ENCODE measurements at places on chromosomes 1 and 21.

GRCh38 chr1:230892018-230892491 is 23.7 kb upstream of the C1orf198 start:
- no peak for DNase-seq

GRCh38 chr1:24856787-24857506 is 73.1 kb downstream of the RUNX3 start:
- DNase-seq: no peak

DNA sequence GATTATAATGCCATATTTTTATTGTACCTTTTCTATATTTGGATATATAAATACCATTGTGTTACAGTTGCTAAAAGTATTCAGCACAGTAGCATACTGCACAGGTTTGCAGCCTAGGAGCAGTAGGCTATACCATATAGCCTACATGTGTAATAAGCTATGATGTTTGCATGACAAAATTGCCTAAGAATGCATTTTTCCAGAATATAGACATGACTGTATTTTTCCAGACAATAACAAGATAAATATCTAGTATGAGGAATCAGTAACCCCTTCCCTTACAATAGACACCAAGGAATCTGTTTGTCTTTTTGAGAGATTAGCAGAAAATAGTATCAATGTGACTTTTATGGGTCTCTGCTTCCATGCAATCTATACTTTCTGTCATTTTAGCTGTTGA is 228.6 kb downstream of the GRIK1 start:
- no peak for DNase-seq

DNA sequence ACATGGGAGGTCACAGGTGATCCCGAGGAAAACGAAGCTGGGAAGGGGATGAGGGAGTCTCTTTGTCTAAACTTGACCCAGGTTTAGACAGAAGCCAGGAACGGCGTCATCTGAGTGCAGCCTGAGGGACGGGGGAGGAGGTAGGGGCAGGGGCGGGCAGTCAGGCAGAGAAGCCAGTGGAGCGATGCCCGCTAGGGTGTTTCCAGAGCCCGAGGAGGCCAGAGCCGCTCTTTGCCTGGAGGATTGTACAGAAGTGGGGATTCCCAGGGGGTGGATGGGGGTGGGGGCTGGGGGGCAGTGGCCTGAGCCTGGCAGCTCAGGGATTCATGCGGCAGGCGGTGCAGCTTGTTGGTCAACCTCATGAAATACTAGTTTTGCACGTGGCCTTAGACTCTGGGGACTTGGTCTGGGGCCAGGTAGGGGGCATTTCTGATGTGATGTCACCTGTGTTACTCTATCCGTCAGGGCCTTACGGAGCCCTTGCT is 58.4 kb downstream of the VPS26C start:
- no peak for DNase-seq

GRCh38 chr1:116489231-116489697 is 81.6 kb downstream of the CD58 start:
- no peak for DNase-seq

GRCh38 chr21:29299916-29300806 is 1.4 kb downstream of the BACH1 start:
- peak; percentile 36 for DNase-seq

- no peak for DNase-seq
These were observed 23.4 kb upstream of the POU2F1 start for GRCh38 chr1:167197236-167197635.

DNA sequence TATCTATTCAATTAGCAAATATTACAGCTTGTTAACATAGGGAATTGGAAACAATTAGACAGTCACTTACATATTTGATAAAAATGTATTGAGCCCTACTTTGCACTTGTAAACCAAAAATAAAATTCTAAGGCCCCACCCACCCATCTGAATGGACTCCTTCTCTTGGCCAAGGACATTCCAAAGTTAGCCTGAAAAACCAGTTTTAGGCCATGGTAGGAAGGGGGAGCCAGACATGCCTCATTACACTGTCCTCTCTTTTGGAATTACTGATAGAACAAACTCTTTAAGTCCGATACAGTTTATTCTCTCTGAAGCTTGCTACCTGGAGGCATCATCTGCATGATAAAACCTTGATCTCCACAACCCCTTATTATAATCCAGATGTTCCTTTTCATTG is 28.0 kb upstream of the TSPAN2 start:
- DNase-seq: no peak

- no peak for DNase-seq
These were observed 235.2 kb upstream of the RAB4A start for GRCh38 chr1:229035748-229036082.

DNA sequence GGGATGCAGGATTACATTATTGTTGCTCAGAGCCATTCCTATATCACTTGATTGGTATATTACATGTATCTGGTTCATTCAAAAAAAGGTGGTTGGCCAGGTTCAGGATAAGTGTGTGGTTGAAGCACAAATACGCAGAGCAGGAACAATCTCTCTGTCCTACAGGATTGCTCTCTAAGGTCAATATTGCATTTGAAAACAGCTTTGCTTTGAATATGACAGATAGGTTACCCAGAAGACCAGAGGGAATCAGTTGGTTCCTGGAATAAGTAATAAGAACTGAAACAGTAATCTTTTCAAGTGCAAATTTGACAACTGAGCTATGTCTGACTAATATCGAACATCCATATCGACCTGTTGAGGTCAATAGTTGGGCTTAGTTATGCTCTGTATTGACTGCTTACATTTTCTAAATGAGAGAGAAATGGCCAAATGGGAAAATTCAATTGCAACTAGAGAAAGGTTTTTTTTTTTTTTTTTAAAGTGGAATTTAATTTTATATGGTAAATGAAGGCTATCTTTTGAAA is 176.8 kb downstream of the ATP6V1G3 start:
- no peak for DNase-seq

- no peak for DNase-seq
These were observed 5.2 kb upstream of the TNNI1 start for GRCh38 chr1:201426479-201427310.

DNA sequence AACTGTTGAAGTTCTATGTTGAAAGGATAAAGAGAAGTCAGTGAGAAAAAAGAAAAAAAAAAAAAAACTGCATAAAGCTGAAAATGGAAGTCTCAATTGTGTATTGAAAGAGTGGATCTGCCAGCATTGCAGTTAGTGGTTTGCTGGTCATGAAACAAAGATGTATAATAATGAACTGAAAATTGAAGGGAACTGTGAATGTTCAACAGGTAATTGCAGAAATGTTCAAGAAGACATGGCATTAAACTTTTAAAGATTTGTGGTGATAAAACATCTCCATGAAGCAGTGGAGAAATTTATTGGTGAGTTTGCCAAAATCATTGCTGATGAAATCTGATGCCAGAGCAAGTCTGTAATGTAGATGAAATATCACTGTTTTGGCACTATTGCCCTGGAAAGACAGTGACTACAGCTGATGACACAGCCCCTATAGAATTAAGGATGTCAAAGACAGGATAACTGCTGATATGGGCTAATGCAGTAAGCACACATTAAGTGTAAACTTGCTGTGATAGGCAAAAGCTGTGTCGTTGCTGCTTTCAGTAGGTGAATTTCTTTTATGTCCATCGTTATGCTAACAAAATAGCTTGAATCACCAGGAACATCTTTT is 71.0 kb downstream of the RD3 start:
- no peak for DNase-seq

- DNase-seq: no peak
These were observed 15.3 kb upstream of the PLA2G4A start for GRCh38 chr1:186813420-186813819.

DNA sequence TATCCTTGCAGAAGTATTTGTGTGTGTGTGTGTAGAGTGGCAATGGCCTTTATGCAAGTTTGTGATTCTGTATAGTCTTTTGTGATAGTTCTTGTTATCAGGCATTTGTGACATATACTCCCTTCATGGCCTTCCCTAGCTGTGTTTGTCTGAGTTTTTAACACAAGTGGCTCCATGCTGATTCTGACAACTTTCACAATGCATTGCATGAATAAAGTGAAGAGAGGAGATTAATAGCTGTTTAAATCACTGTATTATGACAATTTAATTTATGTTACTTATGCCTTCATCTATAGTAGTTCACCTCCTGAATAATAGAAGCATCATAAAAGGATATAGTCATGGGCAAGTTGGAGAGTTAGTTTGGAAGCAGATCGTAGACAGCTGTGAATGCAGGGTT is 17.2 kb upstream of the MCOLN3 start:
- DNase-seq: no peak

- no peak for DNase-seq
These were observed 53.7 kb downstream of the KCNJ6 start for GRCh38 chr21:37862536-37862935.

DNA sequence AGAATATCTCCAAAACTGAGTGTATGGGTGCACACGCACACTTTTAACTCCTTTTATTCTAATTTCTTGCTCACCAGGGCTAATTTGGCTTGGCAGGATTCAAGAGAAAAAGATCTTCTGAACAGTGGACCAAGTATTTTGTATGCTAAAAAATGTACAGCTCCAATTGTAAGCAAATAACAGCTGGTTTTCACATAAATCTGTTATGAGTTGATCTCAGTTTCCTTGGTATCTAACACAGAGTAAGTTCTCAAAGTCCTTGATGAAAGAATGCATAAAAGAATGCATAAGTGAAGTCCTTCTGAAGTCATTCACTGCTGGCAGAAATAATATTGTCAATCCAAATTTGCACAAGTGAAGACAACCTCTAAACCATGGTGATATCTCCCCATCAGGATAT is 213.0 kb downstream of the OMA1 start:
- DNase-seq: no peak

DNA sequence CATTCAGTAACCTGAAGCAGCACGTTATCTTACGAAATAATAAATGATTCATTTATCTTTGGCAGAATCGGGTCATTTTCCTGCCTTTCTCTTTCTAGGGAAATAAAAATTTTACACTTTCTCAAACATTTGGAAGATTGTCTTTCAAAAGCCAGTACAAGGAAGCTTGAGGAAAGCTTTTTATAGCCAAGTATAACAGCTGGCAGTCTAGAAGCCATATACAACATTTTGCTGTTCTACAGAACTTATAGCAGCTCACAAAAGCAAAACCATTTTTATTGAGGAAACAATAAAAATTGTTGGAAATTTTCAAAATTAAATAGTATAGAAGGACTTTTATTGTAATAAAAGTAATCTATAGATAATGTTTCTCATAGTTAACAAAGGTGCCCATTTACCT is 448.6 kb downstream of the SMYD3 start:
- DNase-seq: no peak

DNA sequence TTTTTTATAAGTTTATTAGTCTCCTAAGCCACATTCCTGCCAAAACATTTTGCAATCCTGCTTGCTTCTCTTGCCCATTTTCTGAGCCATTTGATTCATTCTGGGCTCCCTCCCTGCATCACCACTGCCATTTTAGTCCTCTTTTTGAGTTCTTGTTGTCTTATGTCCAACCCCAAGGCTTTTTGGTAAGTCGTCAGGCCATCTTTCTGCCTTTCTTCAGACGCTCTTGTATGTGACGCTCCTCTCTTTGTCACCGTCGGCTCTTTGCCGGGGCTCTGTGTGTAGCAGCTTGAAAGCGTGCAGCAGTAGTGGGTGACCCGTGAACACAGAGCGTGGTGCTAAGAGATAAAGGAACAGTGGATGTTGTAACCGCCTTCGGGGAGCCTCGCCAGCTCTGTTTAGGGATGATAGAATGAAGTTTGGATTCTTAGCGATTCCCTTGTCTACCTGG is 14.6 kb downstream of the HUNK start:
- DNase-seq: no peak

- DNase-seq: no peak
These were observed 23.0 kb upstream of the PRSS38 start for GRCh38 chr1:227792216-227793078.

DNA sequence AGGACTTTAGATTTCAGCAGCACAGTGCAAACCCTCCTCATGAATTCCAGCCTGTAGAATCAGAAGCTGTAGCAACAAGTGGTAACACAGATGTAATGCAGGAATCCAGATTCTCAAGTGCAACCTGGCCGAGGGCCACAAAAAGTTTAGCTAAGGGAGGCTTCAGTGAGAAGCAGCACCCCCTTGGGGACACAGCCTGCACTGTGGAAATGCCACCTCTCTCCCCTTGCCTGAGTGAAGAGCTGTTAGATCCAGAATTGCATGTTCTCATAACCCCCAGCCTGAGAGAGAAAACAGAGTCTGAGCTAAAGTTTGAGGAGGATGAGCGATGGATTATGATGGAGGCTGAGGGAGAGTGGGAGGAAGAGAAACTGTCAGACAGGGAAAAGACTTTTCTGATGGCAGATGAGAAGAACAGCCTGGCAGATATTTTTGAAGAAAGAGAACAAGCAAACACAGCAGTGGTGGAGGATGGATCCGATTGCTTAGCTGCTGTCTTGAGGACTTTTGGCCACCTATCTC is 80.5 kb upstream of the BMP8A start:
- DNase-seq: peak; percentile 50

GRCh38 chr21:34743831-34744230 is 75.0 kb downstream of the CLIC6 start:
- DNase-seq: no peak

- DNase-seq: no peak
These were observed 112.4 kb downstream of the TBX19 start for GRCh38 chr1:168392958-168393549.

- no peak for DNase-seq
These were observed 18.1 kb downstream of the KMO start for GRCh38 chr1:241550318-241550717.

DNA sequence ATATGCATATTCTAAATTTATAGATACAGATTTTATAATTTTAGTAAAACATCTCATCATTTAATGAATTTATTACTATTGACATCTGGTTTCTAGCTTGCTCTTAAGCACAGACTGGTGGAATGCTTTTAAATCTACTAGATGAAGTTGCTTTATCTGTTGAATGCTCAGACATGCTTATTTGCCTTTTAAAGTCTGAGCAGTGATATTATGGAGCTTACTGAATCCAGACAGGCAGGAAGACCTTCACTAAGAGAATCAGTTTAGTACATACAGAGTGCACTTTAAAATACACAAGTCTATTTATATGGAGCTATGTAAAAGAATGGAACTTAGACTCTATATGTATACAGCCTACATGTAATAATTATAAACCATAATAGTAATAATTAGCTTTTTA is 16.6 kb downstream of the SDCCAG8 start:
- DNase-seq: no peak

DNA sequence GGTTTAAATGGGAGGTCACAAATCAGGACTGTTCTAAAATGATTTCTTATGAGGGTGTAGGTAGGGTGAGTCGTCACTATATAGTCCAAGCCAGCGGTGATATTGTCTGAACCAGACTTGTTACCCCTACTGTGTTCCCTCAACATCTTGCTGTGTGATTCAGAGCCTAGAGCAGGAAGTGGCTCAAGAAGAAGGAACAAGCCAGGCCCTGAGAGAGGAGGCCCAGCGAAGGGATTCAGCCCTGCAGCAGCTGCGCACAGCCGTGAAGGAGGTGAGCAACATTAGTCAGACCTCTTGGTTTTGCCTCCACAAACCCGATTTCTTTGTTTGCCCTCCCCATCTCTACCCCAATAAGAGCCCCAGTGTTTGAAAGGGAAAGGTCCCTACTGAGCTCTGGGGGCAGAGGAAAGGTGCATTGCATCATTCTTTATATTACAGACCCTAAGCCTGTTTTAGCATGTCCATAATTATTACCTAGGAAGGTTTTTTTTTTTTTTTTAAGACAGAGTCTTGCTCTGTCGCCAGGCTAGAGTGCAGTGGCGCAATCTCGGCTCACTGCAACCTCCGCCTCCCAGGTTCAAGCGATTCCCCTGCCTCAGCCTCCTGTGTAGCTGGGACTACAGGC is 5.0 kb upstream of the SH3BGRL3 start:
- DNase-seq: no peak

GRCh38 chr1:16212251-16212961 is at the start of gene ARHGEF19:
Gene ARHGEF19, minus strand, starts transcription at chr1:16212652. Its CDS starts 3,598 bp downstream, at chr1:16209054.
- no peak for DNase-seq

Measured in stimulated activated CD4-positive, alpha-beta T cell treated with anti-CD3 and anti-CD28 coated beads, Interleukin-12 subunit alpha, Interleukin-12 subunit beta, amount 100 ng/mL, for 48 hours (primary cell).